Esophagus squamous epithelium (tissue), 5 donors: ENCODE measurements at places on chromosomes 1 and 21.

DNA sequence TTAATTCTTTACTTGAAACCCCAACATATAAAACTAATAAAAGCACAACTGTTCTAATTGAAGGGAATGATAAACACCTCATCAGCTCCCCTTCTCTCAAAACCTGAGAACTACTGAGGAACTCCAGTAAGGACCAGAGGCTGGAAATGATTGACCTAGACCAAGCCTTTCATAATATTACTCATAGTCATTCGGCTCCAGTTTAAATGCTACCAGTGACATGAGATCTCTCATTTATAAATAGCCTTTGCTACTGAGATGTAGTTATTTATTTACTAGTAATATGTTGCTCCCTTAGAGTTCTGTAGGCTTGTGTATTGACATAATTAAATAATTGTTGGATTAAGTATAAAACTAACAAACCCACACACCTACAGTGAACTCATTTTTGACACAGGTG, 209.8 kb upstream of the PRMT6 start:
- no peak for DNase-seq

- no peak for DNase-seq
Measured at GRCh38 chr1:20847611-20848080, 60.5 kb upstream of the HP1BP3 start.

- DNase-seq: no peak
Measured at GRCh38 chr1:86596741-86597290, 49.9 kb downstream of the CLCA4 start.

DNA sequence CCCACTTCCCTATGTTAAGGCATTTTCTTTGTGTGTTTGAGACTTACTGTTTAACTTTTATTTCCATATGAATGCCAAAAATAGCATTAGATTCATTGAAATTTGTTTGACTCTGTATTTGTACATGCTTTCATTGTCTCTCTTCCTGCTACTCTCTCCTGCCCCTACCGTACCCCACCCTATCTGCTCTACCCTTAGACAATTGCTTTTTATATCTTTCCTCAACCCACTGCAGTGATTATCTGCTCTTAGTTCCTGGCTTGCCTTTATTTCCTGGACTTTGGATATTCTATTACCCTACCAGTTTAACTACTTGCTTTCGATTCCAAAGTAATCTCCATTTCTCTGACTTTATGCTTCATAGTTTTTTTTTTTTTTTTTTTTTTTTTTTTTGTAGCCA, 10.5 kb downstream of the RAVER2 start:
- no peak for DNase-seq

GRCh38 chr1:207823880-207824566, 72.2 kb downstream of the CD46 start:
- DNase-seq: peak; percentile 30

- DNase-seq: no peak
Measured at GRCh38 chr1:9093581-9093980, 24.1 kb upstream of the SLC2A5 start.

- DNase-seq: no peak
Measured at GRCh38 chr1:92538048-92538412, 51.3 kb upstream of the GFI1 start.

DNA sequence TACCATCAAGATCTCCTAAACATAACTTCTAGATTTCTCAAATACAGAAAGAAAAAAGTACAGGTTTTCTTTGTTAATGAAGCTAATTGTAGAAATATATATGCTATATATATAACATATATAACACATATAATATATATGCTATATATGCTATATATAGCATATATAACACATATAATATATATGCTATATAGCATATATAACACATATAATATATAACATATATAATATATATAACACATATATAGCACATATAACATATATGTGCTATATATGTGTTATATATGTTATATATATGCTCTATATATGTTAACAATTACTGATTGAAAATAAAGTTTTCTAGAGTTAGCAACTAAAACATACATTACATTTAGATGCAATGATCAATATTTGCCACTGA, 34.8 kb downstream of the RGS21 start:
- DNase-seq: no peak
